Activated T-cell treated with anti-CD3 and anti-CD28 coated beads, Interleukin-2, amount 50 U/mL, for 72 hours (primary cell): ENCODE measurements at places on chromosomes 3 and 15.
A peak's percentile ranks its signal among the peaks of the same experiment; 100 is the strongest.

DNA sequence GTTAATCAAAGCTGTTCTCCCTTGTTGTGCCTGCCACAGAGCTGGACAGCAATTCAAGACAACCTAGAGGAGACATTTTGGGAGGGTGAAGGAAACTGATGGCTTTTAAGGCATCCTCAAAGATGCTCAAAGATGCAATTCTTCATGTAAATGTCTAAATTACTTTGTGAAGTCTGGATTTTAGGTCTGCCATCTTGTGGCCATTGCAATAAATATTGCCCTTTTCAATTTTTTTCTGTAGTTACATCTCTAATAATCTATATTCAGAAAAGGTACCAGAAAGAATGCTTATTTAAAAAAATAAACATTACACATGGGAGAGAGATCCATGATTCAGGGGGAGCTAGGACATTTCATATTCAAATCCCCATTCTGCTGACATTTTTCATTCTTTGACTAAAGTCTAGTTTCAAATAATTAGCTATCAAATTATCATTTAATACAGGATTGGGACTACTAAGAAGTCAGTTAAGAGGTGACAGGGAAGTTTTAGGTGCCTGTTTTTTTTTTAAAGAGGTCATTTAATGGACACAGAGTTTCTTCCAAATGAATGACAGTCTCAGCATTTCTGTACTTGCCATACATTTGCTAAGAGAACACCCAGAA lies 259.8 kb upstream of the WNT5A start:
- no peak for DNase-seq

GRCh38 chr3:118199044-118199443 lies 835.6 kb downstream of the IGSF11 start:
- DNase-seq, result no peak

GRCh38 chr15:47903368-47903767 lies 186.1 kb downstream of the SEMA6D start:
- DNase-seq, result no peak

- no peak for DNase-seq
Measured at GRCh38 chr3:128052595-128053351, 536 bp downstream of the SEC61A1 start.

- no peak for DNase-seq
Measured at GRCh38 chr3:48858709-48859108, 11.0 kb upstream of the PRKAR2A start.

GRCh38 chr3:30439451-30440053 lies 166.8 kb upstream of the TGFBR2 start:
- no peak for DNase-seq

- no peak for DNase-seq
Measured at GRCh38 chr3:177567833-177568232, 370.6 kb upstream of the TBL1XR1 start.

GRCh38 chr3:142975316-142975995 lies 12.0 kb upstream of the PAQR9 start:
- no peak for DNase-seq

GRCh38 chr15:45180201-45180600 lies 7.6 kb downstream of the SHF start:
- peak; percentile 53 for DNase-seq

DNA sequence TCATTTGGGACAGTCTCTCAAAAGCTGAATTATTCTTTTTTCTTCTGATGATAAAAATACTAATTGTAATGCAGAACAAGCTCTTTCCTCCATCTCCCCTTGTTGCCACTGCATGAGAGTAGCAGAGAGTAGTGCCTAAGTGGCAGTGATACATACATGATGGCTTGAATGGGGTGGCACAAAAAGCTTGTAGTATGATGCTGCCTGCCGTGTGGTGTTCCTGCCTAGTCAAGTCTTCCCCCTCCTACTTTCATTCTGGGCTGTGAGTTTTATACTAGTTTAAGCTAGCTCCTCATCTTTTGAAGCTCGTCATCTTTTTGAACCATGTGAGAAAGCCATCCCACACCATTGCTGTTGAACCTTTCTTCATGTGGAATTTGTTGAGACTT lies 230.5 kb downstream of the NFKBIZ start:
- DNase-seq, result peak; percentile 32

DNA sequence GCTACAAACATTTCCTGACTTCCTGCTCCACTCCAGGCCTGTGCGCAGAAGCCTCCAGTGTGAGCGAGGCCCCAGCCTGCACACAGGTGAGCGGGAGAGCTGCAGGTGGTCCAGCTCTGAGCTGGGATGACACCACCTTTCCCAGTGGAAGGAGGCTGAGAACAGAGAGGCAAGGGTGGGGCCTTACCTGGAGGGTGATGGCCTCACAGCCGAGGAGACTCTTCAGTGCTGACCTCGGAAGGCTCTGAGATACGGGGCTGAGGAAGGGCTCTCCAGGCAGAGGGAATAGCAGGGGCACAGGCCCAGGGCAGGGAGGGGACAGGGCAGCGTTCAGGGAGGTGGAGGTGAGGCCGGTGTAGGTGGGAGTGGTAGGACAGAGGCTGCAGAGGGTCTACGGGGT lies 70.8 kb downstream of the EFCAB12 start:
- no peak for DNase-seq

DNA sequence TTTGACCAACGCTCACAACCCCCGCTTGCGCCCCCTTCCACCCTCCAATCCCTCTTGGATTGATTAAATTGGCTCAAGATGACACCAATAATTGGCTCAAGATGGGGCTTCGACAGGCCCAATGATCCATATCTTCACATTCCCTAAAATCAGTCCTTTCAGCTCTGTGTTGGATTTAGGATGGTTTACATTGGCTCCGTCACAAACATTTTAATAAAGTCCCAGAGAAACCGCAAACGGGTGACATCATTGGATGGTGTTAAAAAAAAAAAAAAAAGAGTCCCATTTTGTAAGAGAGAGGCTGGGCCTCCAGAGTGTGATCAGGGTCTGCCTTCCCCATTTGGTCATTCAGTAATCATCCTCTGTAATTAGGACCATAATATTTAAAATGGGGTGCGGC lies 113.4 kb upstream of the MRPS22 start:
- DNase-seq, result no peak

GRCh38 chr3:48473617-48473952 lies 27.0 kb downstream of the ATRIP start:
- DNase-seq, result no peak

- no peak for DNase-seq
Measured at GRCh38 chr3:85796140-85796539, 837.4 kb downstream of the CADM2 start.

DNA sequence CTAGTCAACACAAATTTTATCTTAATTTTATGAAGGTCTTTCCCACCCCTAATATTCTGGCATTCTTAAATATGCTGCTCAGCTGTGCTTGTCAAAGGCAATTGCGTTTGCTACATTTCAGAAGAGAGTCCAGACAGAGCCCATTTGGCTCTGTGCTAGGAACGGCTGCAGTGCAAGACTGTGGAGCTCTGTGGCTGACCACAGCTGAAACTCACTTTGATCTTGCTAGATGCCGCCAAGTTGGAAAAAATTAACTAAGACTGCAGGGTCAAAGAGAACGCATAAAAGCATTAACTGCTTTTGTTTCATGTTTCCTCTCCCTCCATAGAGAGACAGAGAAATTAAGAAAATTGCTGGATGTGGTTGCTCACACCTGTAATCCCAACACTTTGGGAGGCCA lies 7.6 kb upstream of the PPP1R2 start:
- DNase-seq, result peak; percentile 41

DNA sequence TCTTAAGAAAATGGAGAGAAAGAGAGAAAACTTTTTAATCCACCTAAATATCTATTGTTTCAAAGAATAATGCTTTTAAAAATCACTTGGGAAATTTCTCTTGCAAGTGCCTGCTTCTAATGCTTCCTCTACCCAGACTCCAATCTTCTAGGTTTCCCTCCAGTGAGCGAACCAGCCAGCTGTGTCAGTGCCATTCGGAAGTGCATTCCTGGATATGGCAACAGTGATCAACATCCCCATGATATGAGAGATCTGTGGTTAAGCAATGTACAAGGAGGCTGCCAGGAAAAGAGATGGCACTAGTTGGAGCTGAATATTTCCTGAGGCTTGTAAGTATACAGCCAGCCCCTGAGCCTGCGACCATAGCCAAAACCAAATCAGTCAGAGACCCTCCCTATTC lies 53.3 kb upstream of the KCNMB2 start:
- DNase-seq, result no peak

- no peak for DNase-seq
Measured at GRCh38 chr15:96586901-96587300, 256.4 kb downstream of the NR2F2 start.

- no peak for DNase-seq
Measured at GRCh38 chr3:126158016-126158911, 22.1 kb downstream of the ALDH1L1 start.

GRCh38 chr3:185701611-185702261 lies 115.6 kb downstream of the SENP2 start:
- no peak for DNase-seq

DNA sequence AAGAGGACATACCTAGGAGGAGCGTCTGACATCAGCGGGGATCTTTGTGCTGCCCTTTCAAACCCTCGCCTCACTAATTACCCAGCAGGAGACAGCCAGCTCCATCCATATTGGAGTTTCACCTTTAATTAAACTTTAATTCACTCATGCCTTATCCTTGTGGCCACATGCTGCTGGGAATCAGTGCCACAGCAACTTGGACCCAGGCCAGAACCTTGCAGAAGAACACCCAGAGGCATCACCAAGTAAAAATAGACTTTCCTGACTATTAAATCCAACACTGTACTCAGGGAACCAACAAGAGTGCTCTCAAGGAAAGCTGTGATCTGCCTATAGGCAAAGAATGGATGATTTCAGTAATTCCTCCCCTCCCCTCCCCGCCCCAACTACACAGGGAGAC lies 23.9 kb downstream of the EIF1B start:
- no peak for DNase-seq

DNA sequence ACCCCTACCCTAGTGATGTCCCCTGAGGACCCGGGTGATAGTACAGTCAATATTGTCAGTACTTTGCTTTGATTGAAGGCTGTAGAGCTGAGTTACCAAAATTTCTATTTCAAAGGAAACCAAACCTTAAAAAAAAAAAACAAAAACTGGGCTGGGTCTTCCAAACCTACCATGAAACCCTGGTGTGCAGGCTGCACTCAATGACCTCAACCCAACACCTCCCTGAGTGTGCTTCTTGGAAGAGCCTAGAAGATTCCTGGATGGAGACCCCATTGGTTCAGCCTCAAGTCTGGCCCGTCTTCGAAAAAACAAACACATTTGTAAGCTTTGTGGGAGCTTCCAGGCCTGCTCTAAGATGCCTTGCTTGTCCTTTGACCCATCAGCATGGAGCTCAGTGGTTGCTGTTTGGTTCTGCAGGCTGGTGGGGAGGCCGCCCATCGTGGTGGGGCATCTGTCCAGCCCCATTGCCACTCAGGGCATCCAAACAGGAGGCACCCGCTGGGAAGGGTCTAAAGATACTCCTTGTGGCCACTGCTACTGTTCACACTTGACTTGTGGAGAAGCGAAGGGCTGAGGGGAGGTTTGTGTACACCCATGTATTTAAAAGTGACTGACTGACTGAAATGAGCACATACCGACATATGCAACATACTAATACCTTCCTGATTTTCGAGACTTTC lies 32.2 kb downstream of the CRTAP start:
- DNase-seq, result no peak

- DNase-seq, result no peak
Measured at GRCh38 chr3:149077628-149078027, 8.7 kb downstream of the HLTF start.

- DNase-seq, result no peak
Measured at GRCh38 chr3:14853271-14853951, 34.6 kb downstream of the FGD5 start.

DNA sequence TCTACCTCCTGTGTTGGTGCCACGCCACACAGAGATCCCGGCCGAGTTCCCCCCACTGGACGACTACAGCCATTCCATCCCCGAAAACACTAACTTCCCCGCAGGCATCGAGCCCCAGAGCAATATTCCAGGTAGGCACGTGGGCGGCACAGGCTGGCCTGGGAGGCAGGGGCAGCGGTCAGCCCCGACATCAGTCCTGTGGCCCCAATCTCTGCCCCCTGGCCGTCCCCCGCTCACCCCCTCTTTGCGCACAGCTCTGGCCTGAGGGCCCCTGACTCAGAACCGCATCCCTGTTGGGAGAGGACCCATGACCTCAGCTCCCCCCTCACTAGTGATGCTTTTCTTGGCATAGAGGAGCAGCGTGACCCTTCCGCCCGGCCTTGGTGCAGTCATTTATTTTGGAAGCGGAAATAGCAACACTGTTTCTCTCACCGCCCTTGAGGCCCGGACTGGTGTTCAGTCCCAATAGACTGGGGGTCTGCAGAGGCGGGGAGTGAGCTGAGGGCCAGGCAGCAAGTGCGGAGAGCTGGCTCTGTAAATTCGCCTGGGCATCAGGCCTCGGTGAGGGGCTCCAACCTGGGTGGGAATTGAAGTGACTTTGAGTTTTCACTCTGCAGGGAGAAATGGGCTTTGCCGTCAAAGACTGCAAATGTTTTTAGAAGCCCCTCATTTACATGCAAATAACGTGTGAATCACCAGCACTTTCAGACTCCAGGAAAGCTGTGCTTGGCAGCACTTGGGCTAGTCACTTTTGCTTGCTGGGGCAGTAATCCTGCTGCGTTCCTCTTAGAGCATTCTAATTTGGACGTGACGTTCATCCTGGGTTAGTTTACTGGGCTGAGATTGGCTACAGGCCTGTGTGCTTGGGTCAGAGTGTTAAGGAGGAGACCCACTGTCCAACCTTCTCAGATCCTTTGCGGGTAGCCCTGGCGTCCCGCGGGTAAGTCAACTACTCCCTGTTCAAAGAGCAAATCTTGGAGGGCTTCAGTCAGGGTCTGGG lies 88.9 kb downstream of the AAGAB start:
- DNase-seq, result no peak

- DNase-seq, result no peak
Measured at GRCh38 chr3:71072287-71072686, 511.2 kb downstream of the FOXP1 start.

DNA sequence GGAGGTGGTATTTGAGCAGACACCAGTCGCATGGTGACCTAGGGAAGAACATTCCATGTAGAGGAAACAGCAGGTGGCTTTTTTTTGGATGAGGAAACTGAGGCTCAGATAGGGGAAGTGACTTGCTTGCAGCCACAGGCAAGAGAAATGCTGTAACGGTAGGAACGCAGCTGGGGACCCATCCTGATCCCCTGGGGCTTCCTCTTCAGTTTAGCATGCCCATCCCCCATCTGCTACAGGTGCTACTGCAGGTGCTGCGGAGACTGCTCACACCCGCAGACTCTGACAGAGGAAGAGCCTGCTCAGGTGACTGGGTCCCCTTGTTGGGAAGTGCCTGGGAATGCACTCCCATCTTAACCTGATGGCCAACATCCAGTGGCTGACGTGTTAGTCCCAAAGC lies 55.4 kb upstream of the SEC13 start:
- DNase-seq, result no peak
